Breast epithelium (tissue), 4 donors: ENCODE measurements at places on chromosomes 3 and 15.

DNA sequence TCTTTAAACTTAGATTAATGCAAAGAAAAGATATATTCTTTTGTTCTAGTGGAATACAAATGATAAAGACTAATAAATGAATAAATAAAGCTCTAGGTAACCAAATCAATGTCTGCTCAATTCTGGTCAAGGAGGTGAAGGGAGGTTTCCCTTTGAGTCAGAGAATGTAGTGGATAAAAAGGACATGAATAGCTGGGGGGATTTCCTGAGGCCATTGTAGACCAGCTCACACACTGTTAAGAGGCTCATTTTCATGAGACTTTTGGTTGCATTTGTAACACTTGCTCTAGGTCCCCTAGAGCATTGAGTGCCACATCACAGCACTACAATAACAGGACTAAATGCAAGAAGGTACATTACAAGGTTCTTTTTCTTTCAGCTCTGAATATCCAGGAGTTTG, 170.7 kb downstream of the TIGIT start:
- H3K4me3 ChIP-seq, result no peak overlapping the region
- no peaks in the 10 kb centered on the region for H3K36me3 ChIP-seq
- H3K27ac ChIP-seq, result no peak overlapping the region
- H3K27me3 ChIP-seq, result no peaks in the 10 kb centered on the region
- DNase-seq, result no peak
- H3K4me1 ChIP-seq, result no peaks in the 10 kb centered on the region

DNA sequence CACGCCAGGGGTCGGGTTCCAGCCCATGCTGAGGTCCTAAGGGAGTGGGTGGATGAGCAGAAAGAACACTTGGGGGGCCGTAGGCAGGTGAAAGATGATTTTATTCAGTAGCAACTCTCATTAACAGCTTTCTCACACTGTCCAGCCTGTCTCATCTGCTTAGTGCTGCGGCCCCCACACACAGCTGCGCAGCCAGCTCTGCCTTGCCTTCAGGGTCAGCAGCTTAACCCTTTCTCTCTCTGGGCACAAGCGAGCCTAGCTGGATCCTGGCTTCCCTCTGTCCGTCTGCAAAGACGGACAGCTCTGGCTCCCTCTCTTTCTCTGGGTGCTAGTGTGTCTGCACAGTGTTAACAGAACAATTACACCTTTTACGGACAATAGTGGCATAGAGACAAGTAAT, 21.3 kb downstream of the NPAP1 start:
- no peak overlapping the region for H3K4me3 ChIP-seq
- H3K27me3 ChIP-seq, result no peaks in the 10 kb centered on the region
- DNase-seq, result no peak
- no peaks in the 10 kb centered on the region for H3K4me1 ChIP-seq
- no peak overlapping the region for H3K27ac ChIP-seq

DNA sequence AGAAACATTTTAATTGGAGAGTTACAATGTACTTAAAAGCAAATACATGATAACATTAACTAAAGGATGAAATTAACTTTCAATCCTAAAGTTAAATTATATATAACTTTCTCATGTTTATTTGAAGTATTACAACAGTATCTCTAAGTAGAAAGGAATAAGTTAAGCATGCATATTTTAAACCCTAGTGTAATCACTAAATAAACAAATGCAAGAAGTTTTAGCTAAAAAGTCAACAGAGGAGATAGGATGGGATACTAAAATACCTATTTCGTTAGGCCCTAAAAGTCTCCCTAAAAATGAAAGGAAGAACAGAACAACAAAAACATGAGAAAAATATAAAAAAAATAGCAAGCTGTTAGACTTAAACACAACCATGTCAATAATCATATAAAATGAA, 361.3 kb upstream of the THBS1 start:
- H3K4me3 ChIP-seq, result no peak overlapping the region
- no peaks in the 10 kb centered on the region for H3K27me3 ChIP-seq
- H3K36me3 ChIP-seq, result no peaks in the 10 kb centered on the region
- no peaks in the 10 kb centered on the region for H3K4me1 ChIP-seq
- DNase-seq, result no peak

- H3K4me3 ChIP-seq, result no peak overlapping the region
- H3K27ac ChIP-seq, result no peak overlapping the region
- DNase-seq, result no peak
- H3K4me1 ChIP-seq, result no peaks in the 10 kb centered on the region
- H3K36me3 ChIP-seq, result no peaks in the 10 kb centered on the region
- H3K27me3 ChIP-seq, result no peaks in the 10 kb centered on the region
Observed at GRCh38 chr15:28909958-28910500, 24.3 kb downstream of the APBA2 start.

DNA sequence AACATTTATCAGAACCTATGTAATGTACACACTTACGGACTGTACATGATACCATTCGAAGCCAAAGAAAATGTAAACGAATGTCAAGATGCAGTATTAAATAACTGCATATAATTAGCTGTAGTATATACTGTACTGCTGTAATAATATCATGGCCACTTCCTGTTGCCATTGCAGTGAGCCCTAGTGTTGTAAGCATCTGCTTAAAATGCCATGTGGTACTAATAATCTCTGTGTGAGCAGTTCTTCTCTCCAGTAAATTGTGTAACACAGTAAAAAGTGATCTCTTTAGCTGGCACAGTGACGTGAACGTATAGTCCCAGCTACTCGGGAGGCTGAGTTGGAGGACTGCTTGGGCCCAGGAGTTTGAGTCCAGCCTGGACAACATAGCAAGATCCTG, 8.6 kb downstream of the SPG11 start:
- DNase-seq, result no peak
- H3K4me3 ChIP-seq, result no peak overlapping the region
- no peaks in the 10 kb centered on the region for H3K4me1 ChIP-seq
- no peak overlapping the region for H3K27ac ChIP-seq

GRCh38 chr15:70669006-70669602, 94.3 kb downstream of the UACA start:
- H3K27me3 ChIP-seq, result no peaks in the 10 kb centered on the region
- no peaks in the 10 kb centered on the region for H3K36me3 ChIP-seq
- DNase-seq, result no peak
- H3K4me3 ChIP-seq, result no peak overlapping the region
- H3K27ac ChIP-seq, result no peak overlapping the region

DNA sequence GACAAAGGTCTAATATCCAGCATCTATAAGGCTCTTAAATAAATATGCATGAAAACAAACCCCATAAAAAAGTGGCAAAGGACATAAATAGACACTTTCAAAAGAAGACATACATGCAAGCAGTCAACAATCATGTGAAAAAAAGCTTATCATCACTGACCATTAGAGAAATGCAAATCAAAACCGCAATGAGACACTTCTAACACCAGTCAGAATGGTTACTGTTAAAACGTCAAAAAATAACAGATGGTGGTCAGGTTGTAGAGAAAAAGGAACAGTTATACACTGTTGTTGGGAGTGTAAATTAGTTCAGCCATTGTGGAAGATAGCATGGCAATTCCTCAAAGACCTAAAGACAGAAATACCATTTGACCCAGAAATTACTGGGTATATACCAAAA, 440.7 kb upstream of the KCNMB2 start:
- no peak overlapping the region for H3K27ac ChIP-seq
- no peak overlapping the region for H3K4me3 ChIP-seq
- no peaks in the 10 kb centered on the region for H3K4me1 ChIP-seq

DNA sequence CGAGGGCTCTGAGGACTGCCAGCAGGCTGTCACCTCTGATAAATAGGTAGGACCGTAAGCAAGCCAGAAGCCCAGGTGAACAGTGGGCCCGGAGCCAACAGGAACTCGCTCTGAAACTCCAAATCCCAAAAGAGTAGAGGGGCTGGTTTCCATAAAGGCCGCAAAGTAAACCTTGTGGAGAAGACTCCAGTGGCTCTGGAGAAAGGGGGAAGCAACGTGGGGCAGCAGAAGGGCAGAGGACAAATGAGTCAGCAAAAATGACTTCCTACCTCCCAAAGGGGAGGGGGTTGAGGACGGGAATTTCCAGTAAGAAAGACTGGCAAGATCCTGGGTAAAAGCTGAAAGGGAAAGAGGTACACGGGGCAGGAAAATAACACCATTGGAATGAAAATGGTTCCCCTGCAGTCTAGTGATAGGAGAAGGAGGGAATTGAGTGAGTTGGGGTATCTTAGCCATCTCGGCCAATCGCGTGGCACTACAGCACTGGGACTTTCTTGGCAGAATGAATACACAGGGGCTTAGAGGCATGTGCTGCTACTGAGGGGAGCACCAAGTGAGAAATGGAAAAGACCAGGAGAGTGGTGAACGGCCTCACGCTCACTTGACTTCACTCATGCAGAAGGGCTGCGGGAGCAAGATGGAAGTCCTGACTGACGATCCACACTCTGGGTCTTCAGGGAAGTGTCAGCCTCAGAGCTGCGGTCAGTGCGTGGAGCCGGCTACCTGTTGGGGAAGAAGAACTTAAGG, 33.2 kb downstream of the BMF start:
- H3K4me3 ChIP-seq, result no peak overlapping the region
- H3K27me3 ChIP-seq, result no peaks in the 10 kb centered on the region
- no peak for DNase-seq
- no peak overlapping the region for H3K27ac ChIP-seq
- H3K4me1 ChIP-seq, result no peaks in the 10 kb centered on the region

DNA sequence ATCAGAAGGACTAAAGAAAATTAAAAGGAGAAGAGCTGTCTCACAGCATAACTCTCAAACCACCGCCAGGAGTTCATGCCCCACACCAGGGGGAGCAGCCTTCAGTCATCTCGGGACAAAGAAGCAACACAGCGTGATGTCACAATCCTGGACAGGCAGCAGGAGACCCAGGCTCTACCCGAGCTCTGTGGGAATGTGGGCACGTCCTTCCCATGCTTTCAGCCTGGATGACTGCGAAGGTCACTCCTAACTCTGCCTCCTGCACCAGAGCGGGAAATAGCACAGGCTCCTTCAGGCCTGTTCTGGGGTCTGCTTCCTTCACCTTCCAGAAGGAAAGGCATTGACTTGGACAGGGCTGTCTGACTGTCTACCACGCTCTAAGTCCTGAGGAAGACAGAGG, 31.3 kb downstream of the NOX5 start:
- H3K27me3 ChIP-seq, result no peaks in the 10 kb centered on the region
- no peaks in the 10 kb centered on the region for H3K36me3 ChIP-seq
- no peak for DNase-seq
- no peaks in the 10 kb centered on the region for H3K4me1 ChIP-seq

- peak within 1 kb of the TSS; percentile 73 for H3K27ac ChIP-seq
- no peaks in the 10 kb centered on the region for H3K36me3 ChIP-seq
- no peaks in the 10 kb centered on the region for H3K27me3 ChIP-seq
- no peaks in the 10 kb centered on the region for H3K4me1 ChIP-seq
- peak; percentile 90 for DNase-seq
Observed at GRCh38 chr3:84958495-84959469, at the start of gene CADM2. CADM2 (plus strand) TSS chr3:84958989.

- DNase-seq, result no peak
- H3K27me3 ChIP-seq, result peaks cover 3% of the 10 kb centered on the region
- H3K4me1 ChIP-seq, result no peaks in the 10 kb centered on the region
- no peaks in the 10 kb centered on the region for H3K36me3 ChIP-seq
- H3K27ac ChIP-seq, result no peak overlapping the region
- no peak overlapping the region for H3K4me3 ChIP-seq
Observed at GRCh38 chr15:33191591-33191990, 2.9 kb downstream of the FMN1 start.
